NCI-H774 (cell line): ENCODE measurements at places on chromosomes 12 and 14.

GRCh38 chr14:99312106-99312505, 40.1 kb upstream of the BCL11B start:
- DNase-seq, result no peak

DNA sequence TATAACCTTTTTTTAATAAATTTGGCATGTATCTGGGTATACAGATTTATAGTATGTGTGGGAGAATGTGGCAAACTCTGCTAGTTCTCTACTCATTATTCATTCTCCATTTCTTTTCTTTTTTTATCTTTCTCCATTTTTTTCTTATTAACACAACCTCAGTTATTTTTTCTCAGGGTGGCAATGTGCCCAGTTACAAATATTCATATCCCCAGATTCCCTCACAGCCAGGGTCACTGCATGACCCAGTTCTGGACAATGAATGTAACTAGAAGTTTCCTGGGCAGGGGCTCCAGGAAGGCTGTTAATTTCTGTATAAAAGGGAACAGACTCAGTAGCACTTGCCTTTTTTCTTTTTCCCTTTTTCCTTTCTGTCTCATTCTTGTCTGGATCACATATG, 95.6 kb downstream of the VCPKMT start:
- no peak for DNase-seq

DNA sequence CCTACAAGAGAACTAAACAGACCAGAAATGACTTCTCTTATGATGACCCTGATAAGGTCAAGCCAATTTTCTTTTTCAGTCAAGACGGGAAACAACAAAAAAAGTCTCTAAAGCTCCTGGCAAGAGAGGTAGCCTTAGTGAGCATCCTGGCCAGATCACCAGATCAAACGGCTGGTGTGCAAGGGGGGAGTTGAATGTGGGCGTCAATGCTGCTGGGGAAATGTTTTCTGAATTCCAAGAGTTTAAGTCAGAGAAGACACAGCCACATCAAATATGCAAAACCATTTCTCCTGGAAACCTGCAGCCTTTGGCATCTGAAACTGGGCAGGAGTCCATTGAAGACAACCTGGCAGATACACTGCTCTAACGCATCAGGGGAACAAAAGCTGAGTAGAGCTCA, 16.0 kb upstream of the SELPLG start:
- no peak for DNase-seq

DNA sequence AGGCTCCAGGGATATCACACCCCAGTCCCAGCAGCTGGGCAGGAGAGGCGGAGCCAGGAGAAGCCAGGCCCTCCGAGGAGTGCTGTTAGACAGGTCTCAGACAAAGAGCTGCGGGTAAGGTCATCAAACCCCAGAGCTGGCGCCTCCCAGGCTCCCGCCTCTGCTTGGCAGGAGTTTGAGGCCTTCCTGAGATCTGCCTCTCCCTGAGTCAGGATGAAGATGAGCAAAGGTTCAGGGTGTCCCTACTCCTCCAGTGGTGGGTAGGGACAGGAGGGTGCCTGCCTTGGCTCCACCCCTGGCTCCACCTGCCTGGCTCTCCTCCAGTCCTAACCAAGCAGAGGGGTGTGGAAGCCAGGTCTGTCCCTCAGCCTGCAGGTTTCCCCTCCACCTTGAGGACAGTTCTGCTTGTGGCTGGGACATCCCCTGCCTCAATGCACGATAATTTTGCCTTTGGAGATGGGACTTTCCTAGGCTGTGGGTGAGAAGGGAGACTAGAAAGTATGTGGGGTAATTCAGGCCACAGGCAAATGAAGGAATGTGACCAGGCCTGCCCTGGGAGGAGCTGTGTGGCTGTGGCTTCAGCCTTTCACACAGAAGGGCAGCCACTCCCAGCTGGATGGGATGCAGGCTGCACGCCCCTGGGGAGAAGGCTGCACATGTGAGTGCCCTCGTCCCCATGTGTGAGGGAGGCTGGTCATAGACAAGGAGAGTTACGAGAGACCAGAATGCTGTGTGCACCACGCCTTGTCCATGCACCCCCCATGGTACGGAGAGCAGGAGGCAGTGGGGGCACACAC, 2.2 kb downstream of the PLEKHG6 start:
- DNase-seq, result peak; percentile 54

- DNase-seq, result no peak
These were observed 212.4 kb upstream of the FAR2 start for GRCh38 chr12:28936711-28937110.

DNA sequence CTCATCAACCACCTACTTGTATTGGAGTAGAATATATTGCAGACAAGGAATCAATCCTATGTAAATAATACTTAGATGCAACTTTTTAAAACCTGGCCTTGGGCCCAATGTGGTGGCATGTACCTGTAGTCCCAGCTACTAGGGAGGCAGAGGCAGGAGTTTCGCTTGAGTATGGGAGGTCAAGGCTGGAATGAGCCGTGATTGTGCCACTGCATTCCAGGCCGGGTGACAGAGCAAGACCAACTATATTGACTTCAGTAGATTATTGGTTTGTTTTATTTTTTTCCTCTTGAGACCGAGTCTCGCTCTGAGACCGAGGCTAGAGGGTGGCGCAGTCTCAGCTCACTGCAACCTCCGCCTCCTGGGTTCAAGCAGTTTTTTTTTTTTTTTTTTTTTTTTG, 3.6 kb downstream of the LARP4 start:
- DNase-seq, result no peak

GRCh38 chr12:2234646-2235350, 182.0 kb downstream of the CACNA1C start:
- no peak for DNase-seq

DNA sequence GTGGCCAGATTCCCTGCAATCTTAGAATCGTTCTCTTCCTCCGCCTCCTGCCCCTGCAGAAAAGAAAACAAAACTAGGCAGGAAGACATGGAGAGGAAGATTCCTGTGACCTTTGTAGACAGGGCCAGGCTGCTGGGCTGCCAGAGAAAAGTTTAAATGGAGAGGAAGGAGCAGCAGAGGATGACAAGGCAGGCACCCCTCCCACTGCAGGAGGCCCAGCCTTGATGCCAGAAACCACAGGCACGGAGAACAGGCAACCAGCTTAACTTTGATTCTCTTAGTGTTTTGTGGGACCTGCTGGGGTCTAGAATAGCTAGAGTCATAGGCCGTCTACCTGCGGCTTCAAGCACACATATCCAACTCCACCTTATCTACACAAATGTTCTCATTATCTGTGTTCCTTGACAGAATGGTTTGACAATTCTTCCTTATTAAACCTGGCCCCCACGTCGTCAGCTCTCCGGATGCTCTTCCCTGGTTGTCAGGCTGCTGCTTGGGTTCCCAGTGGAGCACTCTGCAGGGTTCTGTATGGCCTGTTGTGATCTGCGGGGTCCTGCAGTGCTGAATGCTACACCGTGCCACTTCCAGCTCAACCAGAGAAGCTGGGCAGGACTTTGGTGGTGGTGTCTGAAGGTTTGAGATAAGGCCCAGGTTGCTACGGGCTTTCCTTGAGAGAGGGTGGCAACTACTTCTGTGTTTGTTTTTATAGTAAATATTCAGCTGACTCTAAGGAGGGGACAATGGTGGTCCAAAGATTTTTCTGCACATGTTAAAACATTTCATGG, 609.5 kb downstream of the AACS start:
- DNase-seq, result no peak

GRCh38 chr12:92404259-92404894, 258.7 kb upstream of the BTG1 start:
- DNase-seq, result no peak

DNA sequence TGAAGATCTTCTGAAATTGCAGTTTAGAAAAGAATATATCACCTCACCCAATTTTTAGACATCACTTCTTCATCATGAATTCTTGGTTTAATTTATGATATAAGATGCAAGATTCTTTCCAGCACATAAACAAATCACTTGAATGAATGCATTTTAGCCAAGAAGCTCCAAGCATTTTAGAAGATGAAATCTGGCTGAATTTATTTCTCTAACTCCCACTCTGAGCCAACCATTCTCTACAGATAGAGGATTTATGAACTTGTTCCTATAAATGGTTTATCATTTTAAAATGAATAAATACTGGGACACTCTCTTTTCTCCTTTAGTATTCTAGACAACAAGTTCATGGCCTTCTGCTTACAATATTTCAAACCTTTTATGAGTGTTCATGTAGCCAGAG, 71.7 kb downstream of the GRIP1 start:
- no peak for DNase-seq

GRCh38 chr12:52005903-52006703, 643 bp upstream of the TAMALIN start:
- no peak for DNase-seq

DNA sequence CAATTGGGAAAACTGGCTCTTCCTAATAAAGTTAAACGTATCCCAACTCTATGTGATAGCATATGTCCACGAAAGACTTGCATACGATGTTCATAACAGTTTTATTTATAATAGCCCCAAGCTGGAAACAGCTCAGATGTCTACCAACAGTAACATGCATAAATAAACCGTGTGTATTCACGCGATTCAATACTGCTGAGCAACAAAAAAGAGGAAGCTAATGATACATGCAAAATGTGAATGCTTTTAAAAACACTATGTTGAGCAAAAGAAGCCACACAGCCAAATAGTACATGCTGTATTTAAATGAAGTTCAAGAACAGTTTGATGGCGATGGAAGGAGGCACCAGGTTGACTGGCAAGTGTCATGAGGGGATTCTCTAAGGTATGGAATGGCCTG, 55.7 kb downstream of the TRIM9 start:
- no peak for DNase-seq

DNA sequence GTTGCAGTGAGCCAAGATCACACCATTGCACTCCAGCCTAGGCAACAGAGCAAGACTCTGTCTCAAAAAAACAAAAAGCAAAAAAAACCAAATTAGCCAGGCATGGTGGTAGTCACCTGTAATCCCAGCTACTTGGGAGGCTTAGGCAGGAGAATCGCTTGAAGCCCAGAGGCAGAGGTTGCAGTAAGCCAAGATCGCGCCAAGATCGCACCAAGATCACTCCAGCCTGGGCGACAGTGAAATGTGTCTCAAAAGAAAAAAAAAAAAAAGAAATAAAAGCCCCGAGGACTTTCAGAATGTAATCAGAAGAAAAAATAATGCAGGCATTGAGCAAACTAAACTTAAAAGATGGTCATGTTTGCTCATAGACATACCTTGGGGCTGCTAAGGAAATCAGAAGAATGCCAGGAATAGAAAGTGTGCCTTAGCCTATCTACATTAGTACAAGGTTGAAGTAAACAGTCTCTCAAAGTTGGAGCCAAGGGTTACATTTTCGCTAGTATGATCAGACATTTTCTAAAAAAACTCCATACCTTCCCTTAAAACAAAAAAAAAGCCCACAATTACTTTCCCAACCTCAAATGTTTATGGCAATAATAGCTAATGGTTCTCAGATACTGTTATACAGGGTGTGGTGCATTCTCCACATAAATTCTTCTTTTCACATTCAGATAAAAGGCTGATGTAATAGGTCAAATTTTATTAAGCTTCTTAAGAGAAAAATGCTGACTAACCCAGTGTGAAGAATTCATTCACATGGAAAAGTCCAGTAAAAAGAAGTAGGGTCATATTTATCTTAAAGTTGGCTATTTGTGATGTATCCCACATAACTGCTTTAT, 15.8 kb downstream of the DTD2 start:
- DNase-seq, result no peak

GRCh38 chr14:75631453-75631831, 29.2 kb downstream of the ERG28 start:
- no peak for DNase-seq

- DNase-seq, result no peak
These were observed 1.2 kb upstream of the LRP1-AS start for GRCh38 chr12:57148469-57149244.

DNA sequence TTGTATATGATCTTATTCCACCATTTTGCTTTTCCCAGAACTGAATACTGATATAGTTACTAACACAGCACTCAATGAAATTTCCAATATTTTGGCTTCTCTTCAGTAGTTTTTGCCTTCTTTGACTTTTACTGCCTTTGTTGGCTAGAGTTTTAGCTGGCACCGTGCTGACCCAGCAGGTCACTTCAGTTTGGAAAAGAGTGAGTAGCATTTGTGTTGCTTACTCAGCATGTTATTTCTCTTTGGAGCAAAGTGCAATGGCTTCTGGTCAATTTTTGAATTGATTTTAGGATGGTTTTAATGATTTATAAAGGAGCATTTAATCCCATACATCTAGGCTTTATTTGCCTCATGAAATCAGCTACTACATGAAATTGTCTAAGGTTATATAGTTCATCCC, 119.2 kb downstream of the ETNK1 start:
- DNase-seq, result no peak

DNA sequence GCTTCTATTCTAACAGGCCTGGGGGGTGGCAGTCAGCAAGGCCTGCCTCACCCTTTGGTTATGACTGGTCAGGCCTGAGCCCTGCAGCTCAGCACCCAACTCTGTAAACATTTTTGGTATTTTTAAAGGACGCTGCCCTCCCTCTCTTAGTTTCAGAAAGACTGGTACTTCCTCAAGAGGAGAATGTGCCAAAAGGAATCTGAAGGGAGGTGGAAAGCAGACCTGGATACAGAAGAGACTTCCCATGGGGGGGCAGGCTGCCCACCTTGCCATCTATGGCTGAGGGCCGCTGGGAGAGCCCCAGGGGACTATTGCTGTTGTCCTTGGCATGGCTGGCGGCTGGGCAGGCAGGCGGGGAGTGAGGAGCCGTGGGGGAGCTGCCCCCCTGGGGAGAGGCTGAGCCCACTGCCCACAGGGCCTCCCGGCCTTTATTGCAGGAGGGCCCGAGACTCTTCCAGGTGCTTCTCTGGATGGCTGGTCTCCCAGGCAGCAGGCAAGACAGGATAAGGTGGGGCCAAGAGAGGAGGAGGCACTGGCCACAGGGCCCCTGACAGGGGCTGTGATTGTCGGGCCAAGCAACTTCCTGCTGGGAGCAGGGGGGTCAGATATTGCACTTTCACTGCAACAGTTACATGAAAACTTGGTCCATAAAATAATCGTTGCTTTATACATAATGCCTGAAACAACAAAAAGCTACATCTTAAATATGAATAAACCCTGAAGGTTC, 3.5 kb downstream of the ARL6IP4 start:
- DNase-seq, result no peak

GRCh38 chr12:43196268-43196907, 355.6 kb downstream of the ADAMTS20 start:
- no peak for DNase-seq

DNA sequence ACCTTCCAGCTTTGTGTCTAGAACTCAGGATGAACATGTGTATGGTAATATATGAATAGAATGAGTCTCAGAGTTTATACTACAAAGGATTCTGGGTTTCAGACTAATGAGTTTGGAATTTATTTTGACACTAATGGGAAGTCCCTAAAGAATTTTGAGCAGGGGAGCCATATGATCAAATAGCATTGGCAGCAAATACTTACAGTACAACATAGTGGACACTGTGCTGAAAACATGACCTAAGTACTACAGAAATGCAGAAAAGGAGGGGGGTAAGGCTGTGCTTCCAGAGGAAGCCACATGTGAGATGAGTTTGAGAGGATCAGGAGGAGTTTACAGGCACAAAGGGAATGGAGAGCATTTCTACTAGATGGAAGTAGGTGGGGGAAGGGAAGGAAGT, 225.8 kb downstream of the C12orf42 start:
- DNase-seq, result peak; percentile 61

GRCh38 chr14:50943943-50944646, at the start of gene PYGL:
Gene PYGL, minus strand, starts transcription at chr14:50944483. Its CDS starts 80 bp downstream, at chr14:50944403.
- peak; percentile 23 for DNase-seq
